ENCODE measurements at places on chromosomes 7 and 10.

DNA sequence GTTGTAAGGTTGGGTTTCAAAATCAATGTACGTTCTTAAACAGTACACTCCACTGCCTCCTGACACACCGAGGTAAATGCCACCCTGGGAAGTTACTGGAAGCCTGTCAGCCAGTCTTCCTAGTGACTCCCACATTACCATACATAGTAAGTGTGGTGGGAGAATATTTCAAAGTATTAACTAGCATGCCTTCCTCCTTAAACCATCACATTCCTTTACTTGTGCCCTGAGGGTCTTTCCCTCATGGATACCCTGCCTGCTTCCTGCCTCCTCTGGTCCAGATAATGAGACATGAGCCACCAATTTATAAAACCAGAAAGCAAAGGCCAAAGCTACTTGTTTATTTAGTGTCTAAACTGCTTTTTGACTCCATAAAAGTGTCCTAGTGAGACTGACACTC, 23.3 kb upstream of the SORCS3 start:
- DNase-seq, result no peak

DNA sequence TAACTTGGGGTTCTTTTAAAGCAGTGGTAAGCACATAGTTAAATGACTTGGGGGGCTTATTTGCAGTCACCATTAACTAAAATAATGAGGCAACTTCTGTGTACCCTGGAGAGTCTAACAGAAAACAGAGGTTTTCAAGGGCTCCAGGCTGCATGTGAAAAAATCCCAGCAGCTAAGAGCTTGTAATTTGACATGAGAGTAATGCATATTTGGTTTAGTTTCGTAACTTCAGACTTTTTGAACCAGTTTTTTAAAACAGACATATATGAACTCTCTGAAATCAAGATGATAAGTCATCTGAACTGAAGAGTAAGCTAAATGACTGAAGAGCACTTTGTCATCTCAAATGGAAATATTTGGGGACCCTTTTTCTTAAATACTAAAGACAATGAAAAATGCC, 40.2 kb upstream of the IFRD1 start:
- no peak for DNase-seq

GRCh38 chr7:146126767-146127509, 10.3 kb downstream of the CNTNAP2 start:
- DNase-seq, result no peak

GRCh38 chr10:24396396-24396795, 187.5 kb downstream of the KIAA1217 start:
- DNase-seq, result no peak

GRCh38 chr10:3220853-3221252, 48.3 kb upstream of the PITRM1 start:
- no peak for DNase-seq

DNA sequence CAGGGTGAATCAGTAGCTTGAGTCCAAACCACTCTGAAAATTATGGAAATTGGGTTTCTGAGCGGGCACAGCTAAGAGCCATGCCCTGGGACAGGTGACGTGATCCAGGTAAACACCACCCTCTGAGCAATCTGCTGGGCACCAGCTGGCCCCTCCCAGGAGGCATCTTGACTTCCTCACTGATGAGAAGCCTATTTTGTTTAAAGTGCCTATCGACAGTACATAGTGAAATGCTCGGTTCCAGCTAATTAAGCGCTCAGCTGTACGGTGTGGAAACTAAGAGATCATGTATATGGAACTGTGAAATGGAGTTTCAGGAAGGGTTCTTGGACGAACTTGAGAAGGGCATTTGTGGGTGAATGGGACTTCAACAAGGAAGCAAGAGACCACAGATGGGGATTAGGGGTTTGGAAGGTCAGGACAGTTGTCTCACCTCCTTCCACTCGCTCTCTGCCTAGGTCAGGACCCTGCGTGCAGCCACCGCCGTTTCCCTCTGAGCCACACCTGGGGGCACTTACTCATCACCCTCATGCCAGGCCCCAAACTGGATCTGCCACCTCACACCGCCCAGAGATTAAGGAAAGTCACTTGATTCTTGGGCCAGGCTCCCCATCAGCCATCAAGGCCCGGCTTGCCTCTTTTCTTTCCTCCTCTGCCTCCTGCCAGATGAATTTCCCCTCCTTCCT, 3.2 kb downstream of the ITPRIP start:
- DNase-seq, result no peak

- no peak for DNase-seq
Measured at GRCh38 chr10:118564652-118565051, 30.8 kb downstream of the PRLHR start.

- no peak for DNase-seq
Measured at GRCh38 chr7:67344481-67345193, 348.0 kb downstream of the TYW1 start.

- no peak for DNase-seq
Measured at GRCh38 chr10:133537546-133538545, 10.7 kb downstream of the CYP2E1 start.

DNA sequence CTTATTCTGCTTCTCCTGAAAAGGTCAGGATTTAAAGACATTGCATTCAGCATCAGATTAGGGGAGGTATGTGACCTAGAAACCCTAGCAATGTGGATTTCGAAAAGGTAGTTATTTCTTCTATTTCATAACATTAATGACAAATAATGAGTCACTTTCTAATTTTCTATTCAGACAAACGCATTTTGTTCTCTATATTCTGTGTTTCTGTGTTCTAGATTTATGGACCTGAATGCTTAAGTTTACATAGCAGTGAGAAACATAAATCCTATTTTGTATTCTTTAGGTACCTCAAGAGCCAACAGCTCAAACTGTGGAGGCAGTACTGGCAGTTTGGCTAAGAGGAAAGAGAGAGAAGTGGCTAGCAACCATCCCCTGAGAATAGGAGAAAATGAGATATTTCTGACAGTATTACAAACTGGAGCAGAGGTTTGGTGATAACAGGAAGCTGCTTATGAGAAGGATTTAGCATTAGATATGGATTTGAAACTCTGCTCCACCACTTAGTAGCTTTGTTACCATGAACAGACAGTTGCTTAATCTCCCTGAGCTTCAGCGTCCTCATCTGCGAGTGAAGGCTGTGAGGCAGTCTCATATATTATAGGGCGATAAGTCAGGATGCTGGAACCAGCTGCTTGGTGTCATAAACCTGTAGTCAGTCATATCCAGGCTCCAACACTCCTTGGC, 28.2 kb downstream of the CDK14 start:
- DNase-seq, result no peak

- no peak for DNase-seq
Measured at GRCh38 chr10:97717627-97718026, 4.1 kb downstream of the MARVELD1 start.

- DNase-seq, result no peak
Measured at GRCh38 chr7:28378574-28379149, 33.7 kb upstream of the CREB5 start.

DNA sequence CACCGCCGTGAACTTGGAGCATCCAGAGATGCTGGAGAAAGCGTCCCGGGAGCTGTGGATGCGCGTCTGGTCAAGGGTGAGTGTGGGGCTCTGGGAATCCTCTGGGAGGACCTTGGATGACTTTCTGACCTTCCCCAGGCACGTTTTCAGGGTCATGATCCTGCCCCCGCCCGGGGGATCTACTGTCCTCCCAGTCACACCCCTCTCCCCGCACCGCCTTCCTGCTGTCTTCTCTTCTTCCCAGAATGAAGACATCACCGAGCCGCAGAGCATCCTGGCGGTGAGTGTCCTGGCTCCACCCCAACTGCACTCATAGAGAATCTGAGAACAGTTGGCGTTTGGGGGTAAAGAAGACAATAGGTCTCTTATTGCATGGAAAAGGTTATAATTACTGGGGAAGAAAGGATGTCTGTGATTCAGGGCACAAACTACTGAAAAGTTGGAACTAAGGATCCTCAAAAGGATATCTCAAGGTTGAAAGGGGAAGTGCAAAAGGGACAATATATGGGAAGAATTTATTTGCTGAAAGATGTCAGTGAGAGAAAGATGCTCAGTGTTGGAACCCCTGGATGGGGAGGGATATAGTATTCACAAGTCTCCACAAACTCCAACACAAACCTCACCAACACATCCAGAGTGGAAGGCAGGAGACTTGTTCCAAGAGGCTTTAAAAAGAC, 1.9 kb downstream of the GSTK1 start:
- DNase-seq, result no peak

DNA sequence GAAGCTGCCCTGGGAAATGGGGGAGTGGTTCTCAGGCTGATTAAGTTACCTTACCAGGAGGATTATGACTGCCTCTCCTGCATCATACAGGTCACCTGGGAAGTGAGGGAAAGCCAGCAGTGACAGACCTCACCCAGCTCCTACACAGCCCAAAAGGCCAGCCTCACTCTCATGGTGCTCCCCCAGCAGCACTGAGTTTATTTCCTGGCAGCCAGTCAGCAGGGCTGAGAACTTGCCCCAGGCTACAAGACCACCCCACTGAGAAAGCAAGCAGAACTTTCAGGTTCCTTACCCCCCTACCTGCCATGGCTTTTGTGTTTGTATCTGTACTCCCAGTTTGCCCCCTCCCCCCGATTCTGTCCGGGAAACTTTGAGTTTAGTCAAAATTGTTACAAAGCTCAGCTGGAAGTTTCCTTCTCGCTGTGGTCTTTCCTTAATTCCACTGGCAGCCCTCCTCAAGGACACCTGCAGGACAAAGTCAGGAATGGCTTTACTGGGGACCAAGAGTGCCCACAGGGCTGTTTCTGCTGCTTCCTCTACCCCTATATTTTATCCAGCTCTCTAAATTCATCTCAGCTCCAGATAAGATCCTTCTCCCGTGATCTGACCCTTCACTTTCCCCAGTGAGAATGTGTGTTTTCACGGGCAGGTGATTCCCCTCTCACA, 649.8 kb upstream of the MBL2 start:
- DNase-seq, result no peak

- no peak for DNase-seq
Measured at GRCh38 chr10:31656851-31657433, 271.7 kb downstream of the ARHGAP12 start.

DNA sequence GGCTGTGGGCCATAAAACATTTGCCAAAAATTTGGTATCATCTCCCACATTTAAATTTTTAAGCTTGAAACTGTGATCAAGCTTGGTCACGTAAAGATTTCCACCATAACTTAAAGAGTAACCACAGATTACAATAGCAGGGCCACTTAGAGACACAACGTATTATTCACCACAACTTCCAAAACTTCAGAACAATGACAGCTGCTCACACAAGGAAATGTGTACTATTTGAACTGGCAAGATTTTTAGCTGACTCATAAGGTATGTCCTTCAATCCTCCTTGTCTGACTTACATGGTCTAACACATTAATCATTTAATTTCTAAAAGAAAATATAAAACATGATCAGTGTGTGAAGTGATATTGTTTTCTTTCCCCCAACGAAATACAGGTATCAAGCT, 234.5 kb downstream of the PARD3 start:
- DNase-seq, result no peak

- no peak for DNase-seq
Measured at GRCh38 chr10:121999301-121999700, 10.3 kb downstream of the TACC2 start.

- no peak for DNase-seq
Measured at GRCh38 chr10:34753014-34753757, 61.9 kb downstream of the PARD3 start.

DNA sequence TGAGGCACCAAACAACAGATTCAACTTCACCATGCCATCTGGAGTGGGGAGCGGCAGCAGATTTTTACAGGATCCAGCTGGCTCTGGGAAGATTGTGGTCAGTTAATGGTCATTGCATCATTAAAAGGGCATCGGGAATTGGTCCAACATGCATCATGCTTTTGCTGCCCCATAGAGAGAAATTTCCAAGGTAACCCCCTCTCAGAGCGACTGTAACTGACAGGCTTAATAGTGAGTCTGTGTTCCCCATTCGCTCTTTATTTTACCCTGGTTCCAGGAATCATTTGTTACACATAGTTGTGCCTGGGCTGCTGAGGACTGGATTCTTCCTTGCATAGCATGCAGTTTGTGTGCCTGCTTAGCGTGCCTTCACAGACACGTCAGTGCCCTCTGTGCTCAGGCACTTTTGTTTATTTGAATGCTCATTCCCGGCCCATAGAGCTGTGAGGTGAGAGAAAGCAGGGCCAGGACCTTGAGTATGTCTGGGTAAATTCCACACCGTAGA, 49.9 kb downstream of the CDHR3 start:
- DNase-seq, result no peak

DNA sequence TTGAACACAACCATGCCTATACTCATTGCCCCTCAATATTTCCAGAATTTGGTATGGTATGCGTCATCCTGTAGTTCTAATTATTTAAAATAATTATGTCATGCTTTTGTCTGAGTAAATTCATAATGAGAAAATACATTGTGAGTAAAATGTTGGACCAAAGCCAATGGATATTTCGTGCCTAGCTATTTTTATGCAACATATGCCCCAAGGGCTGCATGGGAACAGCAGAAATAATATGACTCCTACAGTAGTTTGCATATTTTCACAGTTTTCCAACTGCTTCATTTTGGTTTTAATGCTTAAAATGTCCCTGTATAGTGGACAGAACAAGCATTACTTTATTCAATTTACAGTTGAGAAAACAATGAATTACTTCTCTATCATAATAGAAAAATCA, 1115.6 kb upstream of the GHITM start:
- no peak for DNase-seq

DNA sequence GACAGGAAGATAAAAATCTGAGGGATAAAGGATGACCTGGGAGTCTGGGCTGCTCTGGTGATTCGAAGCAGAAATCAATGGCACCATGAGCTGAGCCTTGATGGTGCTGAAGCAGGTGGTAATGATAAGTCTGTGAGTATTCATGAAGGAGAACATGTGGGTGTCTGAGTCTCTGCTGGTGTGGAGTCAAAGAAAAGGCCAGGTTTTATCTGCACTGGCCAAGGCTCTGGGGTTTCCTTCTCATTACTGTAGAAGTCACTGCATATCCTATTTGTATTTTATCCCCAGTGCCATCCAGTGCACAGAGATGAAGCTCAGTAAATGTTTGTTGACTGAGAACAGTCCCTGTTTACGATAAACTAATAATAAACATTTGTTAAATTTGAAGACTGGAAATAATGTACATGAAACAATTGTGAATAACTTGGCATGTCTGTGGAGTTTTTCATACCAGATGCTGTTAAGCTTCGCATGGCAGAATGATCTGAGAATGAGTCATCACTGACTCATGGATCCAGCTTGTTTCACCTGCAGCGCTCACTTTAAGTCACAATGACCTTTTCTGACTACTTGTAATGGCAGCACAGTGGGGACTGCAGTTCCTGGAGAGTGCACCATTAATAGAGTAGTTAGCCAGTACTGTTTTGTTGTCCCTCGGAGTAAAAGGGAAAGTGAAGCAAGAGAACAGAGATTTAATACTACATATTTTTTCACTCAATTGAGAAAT, 538.5 kb downstream of the HTR7 start:
- no peak for DNase-seq

GRCh38 chr7:135856356-135857144, 107.9 kb upstream of the FAM180A start:
- no peak for DNase-seq

GRCh38 chr7:82617156-82617555, 173.6 kb upstream of the CACNA2D1 start:
- DNase-seq, result no peak

Measured in hematopoietic multipotent progenitor cell treated with erythropoietin and hydrocortisone succinate and interleukin-3 and kit ligand, for 15 days (in vitro differentiated cells).